ENCODE measurements at places on chromosomes 2 and 18.

- no peak for DNase-seq
Measured at GRCh38 chr2:119259296-119259860, 35.7 kb downstream of the STEAP3 start.

- DNase-seq, result peak; percentile 29
Measured at GRCh38 chr2:234690569-234691213, 193.8 kb upstream of the ARL4C start.

DNA sequence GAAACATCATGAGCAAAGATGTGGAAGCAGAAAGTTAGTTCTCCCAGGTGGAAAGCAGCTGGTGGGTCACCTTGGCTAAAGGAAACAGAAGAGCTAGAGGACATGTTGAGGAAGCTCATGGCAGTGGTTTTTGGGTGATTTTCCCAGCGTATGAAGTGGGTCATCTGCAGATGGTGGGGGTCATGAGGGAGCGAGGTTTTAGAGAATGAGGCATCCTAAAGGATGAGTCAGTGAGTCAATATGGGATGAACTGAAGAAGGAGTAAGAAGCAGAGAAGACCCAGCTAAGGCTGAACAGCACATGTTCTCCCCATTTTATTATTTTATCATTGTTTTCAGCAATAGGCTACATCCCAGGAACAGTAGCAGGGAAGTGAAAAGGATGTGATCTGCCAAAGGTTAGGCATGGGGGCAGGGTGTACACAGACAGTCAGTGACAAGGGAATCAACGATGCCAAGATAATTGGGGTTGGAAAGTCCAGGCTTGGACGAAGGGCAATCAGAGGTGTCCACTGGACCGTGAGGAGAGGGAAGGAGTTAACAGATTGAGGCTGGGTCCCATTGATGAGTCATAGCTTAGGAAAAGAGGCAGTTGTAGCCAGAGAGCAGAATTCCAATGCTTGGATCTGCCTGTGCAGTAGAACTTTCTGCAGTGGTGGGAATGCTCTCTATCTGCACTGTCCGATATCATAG is 289.3 kb upstream of the RAB12 start:
- DNase-seq, result no peak

GRCh38 chr18:33820517-33821371 is 242.7 kb downstream of the ASXL3 start:
- no peak for DNase-seq

GRCh38 chr2:147623328-147623727 is 221.5 kb upstream of the ACVR2A start:
- DNase-seq, result no peak

- no peak for DNase-seq
Measured at GRCh38 chr18:50616484-50617048, 56.7 kb downstream of the MAPK4 start.
